NCI-H748 treated with DMSO at 0.1 percent for 48 hours (cell line): ENCODE measurements at places on chromosomes 13 and 19.
A peak's percentile ranks its signal among the peaks of the same experiment; 100 is the strongest.

DNA sequence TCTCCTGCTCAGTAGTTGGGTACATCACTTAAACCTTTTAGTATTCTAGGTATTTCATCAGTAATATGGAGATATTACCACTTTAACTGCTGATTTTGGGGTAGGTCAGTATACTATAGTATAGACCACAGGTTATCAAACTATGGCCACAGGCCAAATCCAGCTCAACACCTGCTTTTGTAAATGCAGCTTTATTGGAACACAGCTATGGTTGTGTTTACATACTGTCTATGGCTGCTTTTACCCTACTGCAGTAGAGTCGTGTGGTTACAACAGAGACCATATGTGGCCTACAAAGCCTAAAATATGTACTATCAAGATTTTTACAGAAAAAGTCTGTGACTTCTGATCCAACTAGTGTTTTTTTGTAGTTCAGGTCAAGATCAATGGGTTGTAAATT is 10.3 kb downstream of the COG6 start:
- DNase-seq, result no peak

- no peak for DNase-seq
Measured at GRCh38 chr13:78576261-78576660, 27.1 kb downstream of the POU4F1 start.

- DNase-seq, result no peak
Measured at GRCh38 chr19:2779121-2779740, 3.8 kb downstream of the SGTA start.

- no peak for DNase-seq
Measured at GRCh38 chr19:17910791-17911360, 21.9 kb upstream of the CCDC124 start.

DNA sequence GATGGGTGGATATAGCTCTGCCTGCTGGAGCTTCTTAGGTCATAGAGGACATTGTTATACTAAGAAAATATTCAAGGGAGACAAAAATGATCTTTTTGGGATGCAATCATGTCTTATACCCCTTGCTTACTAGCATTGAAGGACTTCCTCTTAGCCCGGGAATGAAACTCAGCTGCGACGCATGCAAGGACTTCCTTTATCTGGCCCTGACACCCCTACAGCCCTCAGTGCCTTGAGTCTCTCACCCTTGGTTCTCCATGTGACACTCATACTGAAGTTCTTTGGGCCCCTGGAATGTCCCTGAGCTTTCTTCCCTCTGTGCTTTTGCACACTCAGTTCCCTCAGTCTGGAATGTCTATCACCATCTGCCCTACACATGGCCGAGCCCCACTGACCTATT is 72.5 kb upstream of the MTIF3 start:
- no peak for DNase-seq

DNA sequence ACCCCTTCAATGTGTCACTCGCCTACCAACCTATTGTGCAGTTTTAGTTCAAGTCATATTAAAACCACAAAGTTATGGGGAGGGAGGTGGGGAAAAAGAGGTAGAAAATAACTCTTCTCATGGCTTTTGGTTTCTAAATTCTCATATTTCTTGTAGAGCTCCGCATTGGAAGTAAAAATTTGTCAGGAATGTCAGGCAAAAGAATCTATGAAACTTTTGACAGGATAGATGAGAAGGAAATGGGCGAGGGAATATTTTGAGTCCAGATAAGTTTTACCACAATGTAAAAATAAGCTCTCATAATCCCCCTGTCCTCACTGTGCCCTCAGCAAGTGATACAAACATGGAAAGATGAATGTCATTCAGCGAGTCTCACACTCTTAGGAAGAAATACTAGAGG is 270.4 kb downstream of the DLEU7 start:
- no peak for DNase-seq

- DNase-seq, result peak; percentile 32
Measured at GRCh38 chr19:18000915-18001776, 6.8 kb upstream of the ARRDC2 start.

GRCh38 chr19:13987101-13987890 is 18.8 kb downstream of the RFX1 start:
- no peak for DNase-seq

DNA sequence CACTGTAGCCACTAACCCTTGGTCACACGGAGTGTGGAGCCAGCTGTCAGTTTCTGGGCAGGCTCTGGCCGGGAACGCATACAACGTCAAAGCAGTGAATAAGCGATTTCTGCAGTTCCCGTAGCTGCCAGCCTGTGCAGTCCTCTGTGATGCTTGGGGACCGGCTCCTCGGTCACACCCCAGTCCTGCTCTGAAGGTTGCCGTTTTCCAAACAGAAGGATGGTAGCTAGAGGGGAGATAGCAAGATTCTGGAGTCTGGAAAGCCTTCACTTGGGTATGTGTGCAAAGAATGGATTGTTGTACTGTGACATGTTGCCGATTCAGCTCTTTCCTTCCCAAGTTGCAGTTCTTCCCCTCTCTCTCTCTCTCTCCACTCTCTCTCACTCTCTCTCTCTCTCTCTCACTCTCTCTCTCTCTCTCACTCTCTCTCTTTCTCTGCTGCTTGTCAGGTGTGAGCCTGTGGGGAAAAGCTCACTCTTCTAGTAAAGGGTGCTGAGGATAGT is 38.7 kb upstream of the C1QTNF9 start:
- DNase-seq, result no peak

GRCh38 chr19:1438035-1438932 is at the start of gene RPS15:
RPS15 (plus strand) TSS chr19:1438396; CDS start chr19:1438426, 30 bp downstream.
- peak; percentile 76 for DNase-seq

GRCh38 chr13:50309318-50309717 is 294.1 kb downstream of the KCNRG start:
- DNase-seq, result no peak

GRCh38 chr19:58529405-58529804 is 9.8 kb upstream of the ZBTB45 start:
- no peak for DNase-seq

DNA sequence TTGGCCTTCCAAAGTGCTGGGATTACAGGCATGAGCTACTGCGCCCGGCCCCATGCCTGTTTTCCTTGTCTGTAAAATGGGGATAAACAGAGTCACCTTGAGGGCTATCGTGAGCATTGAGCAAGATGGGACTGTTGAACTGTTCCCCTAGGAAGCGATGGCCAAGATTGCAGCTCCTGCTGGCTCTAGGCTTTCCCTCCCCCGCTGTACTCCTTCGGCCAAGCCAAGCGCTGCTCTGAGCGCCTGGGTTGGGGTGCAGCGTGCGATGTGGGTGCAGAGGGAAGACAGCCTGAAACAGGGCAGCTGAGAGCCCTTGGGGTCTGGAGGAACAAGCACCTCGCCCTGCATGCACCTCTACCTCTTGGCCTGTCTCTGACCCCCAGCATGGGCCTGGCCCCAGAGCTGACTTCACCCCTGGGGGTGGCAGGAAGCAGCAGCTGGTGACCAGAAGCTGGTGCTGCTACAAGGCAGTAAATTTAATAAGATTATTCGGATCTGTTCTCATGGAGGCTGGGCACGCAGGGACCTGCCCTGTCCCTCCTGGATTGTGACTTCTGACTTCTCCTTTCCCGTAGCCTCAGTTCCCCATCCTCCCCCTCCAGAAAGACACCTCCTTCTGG is 5.3 kb downstream of the GNG8 start:
- DNase-seq, result no peak

DNA sequence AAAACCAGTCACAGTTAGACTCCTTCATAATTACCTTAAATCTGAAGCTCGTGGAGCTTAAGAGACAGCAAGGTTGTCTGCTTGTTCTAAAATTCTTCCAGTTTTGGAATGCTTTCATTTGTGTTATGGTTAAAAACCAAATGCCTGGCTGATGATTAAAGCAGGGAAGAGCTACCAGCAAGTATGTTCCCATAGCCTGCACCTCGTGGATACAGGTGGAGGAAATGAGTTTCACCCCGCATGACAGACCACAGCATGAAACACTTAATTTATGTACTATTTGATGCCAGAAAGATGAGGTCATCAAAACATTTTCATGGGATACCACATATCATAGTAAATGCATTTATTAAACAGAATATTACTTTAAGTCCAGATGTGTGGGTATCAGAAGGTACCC is 416 bp upstream of the DOCK9 start:
- no peak for DNase-seq

DNA sequence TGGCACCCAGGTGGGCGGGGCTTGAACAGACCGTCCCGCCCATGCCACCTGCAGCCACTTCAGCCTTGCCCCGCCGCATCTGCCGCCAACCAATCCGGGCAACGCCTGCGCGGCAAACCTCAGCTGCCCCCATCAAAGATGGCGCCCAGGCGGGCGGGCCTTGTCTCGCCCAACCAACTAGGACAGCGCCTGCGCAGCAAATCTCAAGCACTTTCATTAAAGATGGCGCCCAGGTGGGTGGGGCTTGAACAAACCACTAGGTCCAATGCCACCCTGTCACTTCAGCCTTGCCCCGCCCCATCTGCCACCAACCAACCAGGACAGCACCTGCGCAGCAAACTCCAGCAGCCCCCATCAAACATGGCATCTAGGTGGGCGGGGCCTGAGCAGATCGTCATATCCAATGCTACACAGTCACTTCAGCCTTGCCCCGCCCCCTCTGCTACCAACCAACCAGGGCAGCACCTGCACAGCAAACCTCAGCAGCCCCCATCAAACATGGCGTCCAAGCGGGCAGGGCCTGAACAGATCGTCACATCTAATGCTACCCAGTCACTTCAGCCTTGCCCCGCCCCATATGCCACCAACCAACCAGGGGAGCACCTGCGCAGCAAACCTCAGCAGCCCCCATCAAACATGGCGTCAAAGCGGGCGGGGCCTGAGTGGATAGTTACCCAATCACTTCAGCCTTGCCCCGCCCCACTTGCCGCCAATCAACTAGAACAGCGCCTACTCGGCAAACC is 1.4 kb downstream of the PEG3 start:
- DNase-seq, result no peak

DNA sequence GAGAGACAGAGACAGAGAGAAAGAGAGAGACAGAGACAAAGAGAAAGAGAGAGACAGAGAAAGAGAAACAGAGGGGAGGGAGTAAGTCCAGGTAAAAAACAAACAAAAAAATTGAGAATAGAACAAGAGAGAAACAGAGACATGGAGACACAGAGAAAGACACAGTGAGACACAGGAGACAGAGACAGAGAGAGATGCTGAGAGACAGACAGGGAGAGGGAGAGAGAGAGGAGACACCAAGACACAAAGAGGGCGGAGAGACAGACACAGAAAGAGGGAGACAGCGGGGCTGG is 5.8 kb upstream of the PROZ start:
- DNase-seq, result peak; percentile 34

DNA sequence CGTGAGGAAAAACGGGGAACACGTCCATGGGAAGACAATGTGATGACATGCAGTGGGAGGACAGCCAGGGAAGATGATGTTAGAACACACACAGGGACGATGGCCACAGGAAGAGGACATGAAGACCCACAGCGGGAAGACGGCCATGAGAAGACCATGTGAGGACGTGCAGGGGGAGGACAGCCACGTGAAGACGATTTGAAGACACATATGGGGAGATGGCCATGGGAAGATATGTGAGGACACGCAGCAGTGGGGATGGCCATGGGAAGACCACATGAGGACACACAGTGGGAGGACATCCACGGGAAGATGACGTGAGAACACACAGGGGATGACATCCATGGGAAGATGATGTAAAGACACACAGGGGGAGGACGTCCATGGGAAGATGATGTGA is 83.8 kb downstream of the UQCRFS1 start:
- DNase-seq, result no peak

DNA sequence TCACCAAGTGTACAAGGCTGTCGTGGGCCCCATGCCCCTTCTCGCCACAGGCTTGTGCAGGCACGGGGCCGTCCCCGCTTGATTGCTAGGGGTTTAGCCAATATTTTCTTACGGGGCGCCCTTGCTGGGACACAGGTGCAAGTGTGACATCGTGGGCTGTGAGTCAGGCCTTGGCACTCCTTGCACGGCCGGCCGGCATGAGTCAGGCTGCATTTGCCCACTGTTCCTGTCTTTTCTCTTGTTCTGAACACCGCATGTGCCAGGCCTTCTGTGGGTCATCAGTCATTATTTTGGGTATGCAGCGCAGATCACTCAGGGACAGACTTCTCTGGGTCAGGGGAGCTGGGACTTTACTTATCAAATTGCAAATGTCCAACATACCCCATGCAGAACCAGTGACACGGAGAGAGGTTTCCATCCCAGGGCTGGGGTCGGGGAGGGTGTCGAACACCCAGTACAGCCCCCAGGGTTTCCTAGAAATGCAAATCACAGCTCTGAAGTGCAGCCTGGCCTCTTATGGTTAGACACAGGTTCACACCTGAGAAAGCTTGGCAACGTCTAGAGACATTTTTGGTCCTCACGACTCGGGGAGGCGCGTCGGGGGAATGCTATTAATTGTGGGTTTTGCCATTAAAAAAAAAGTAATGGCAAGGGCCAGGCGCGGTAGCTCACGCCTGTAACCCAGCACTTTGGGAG is 22.5 kb upstream of the KLF2 start:
- no peak for DNase-seq

DNA sequence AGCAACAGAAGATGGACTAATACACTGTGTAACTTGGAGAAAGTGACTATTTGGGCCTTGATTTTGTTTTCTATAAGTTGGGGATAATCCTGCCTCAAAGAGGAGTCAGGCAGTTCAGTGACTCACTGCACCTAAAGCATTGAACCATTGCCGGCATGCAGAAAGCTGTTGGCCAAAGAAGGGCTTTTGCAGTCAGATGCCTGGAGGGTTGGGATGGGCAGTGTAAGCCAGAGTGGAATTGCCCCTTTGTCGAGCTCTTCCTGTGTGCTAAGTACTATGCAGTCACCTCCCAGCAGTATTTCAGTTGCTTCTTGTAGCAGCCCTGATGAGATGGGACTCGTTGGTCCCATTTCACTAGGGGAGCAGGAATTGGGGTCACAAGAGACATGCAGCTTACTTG is 11.1 kb downstream of the ZNF473 start:
- no peak for DNase-seq

DNA sequence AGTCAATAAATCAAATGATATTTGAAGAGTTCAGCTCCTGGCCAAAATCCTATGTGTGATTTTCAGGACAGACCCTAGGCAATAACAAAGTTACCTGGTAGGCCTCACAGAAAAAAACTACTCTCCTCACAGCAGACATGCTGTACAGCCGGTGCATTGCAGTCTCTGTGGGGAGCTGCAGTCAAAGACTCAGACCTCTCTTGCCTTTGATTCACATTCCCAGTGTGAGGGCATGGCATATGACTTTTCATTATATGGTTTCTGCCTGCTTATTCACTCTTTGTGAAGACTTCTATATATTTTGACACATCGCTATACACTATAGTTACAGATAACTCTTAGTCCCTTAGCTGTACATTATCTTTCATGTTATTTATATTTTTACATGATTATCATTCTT is 2684.3 kb upstream of the PCDH20 start:
- no peak for DNase-seq

GRCh38 chr13:109781384-109782065 is 4.9 kb downstream of the IRS2 start:
- peak; percentile 26 for DNase-seq

DNA sequence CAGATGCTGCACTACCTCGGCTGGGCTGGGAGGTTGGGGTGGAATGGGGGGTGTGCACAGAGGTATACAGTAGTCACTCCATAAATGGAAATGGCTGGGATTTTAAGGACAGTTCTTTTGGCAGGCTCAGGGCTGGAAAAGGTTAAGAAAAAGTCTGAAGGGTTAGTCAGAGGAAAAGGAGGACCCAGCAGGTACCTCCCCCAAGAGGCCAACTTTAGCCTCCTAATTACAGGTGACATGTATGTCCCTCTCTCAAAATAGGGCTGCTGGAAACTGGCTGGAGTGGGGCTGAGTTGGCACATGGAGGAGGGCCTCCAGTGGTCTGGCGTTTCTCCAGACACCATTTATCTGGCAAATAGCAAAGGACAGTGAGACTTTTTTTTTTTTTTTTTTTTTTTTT is 994 bp downstream of the CCDC194 start:
- DNase-seq, result no peak
